ENCODE measurements at places on chromosomes 12 and 14.

DNA sequence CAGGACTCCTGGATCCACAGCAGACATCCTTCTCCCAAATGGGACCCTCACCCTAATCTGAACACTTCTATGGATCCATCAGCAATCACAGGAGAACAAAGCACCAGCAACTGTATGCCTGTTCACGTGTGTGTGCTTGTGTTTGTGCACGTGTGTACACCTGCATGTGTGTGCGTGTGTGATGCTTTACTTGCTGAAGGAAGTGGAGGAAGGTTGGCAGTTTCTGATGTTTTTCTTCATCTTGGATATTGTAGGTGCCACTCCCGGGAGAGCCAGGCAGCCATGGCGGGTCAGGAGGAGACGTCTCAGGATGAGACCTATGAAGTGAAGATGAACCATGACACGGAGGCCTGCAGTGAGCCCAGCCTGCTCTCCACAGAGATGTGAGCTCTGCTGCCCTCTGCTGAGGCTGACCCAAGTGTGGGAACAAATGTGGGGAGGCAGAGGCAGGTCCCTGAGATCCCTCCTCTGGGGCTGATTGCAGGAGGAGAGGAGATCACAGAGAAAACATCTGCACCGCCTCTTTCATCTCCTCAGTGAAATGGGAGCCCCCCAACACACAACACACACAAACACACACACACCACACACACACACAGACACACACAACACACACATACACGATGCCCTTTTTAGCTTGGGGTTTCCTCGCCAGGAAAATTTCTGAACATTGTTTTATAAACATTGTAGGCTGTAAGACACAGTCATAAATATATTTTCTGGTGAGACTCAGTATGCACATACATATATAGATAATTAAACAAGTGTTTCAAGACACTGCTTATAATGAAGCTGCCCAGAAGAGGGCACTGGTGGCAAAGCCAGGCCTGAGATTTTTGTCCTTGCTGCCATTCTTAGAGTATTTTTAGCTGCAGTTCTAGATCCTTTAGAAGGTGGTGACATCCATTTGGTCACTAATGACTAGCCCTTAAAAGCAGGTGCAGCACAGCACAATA, 112.2 kb upstream of the FKBP4 start:
- no peak for DNase-seq

DNA sequence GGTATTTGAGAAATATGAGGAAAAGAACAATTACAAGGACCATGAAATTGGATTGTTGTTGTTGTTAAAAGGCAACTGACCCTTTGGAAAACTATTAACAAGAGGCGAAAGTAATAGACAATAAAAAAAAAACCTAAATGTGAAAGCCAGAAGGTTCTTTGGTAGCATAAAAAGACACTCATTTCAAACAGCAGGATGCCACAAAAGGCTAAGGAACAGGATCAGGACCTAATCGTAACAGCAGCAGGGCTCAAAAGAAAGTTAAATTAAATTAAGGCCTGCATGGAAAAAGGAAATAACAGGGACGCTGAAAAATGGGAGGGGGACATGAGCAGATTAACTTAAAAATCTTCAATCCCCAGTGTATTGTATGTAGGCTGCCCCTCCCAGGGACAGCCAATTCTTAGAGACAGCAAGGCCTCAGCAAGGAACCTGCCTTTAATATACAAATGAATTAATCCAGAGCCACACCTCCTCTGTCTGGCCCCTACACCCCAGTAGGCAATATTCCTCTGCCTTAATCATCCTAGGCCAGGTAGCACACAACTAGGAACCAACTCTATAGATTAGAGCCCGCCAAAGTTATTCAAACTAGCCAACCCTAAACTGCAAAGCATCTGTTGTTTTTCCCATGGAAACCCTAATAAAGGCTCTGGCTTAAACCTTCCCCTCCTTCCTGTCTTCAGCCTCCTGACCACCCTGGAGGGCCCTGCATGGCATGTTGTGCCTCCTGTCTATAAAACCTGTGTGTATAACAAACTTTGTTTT, 28.4 kb upstream of the AP4S1 start:
- DNase-seq, result no peak

- no peak for DNase-seq
Measured at GRCh38 chr12:106108185-106108835, 30.4 kb downstream of the NUAK1 start.

DNA sequence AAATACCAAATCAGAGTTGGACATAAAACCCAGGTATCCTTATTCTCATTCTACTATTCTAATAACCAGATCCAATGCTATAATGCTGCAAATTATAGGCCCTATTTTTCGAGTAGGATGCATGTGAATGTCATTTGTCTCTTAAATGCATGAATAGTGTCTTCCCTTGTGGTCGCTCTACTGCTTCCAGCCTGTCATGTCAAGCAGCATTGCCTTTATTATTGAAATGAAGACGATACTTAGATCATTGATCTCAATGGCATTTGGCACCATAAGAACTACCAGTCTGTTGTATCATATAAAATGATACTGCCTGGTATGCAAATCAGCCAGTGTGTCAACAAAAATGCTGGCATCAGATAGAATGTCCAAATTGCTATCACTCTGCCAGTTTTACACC, 649.1 kb downstream of the DIO2 start:
- no peak for DNase-seq

- DNase-seq, result no peak
Measured at GRCh38 chr14:66746316-66747006, 238.5 kb downstream of the GPHN start.

DNA sequence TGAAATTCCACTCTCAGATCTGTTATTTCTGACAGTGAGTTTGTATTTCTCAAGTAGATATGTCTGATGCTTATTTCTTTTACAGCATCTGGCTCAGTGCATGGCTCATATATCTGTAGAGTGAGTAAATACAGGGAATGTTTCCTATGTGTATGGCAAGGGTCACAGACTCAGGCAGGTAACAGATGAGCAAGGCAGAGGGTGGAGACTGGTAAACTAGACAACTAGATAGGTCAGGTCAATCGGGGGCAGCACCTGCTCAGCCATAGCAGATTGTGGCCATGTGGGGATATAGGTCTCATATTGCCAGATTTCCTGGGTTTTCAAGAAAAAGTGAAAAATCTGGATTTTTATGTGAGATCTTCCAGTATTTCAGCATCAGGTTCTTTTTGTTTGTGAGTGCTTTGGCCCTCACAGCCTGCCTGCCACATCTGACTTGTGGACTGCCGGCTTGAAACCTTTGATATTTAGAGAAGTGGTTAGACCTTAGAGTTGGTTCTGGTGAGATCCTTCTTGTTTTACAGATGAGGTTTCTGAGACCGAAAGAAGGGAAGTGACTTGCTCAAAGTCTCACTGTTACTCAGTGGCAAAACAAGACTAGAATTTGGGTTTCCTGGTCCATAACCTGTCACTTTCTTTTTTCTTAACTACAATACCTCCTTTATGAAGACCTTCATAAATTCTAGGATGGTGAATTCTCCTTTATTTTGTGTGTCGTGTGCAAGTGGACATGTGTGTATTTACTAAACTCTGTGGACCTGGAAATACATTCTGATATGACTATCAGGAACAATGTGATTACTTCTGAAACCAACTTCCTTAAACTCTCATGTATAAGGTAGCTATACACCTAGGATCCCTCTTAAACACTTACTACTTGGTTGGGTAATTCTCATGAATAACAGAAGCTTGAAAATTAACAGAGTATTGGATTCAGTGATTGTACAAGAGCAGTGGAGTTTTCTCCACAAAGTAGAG, 34.4 kb downstream of the PROX2 start:
- DNase-seq, result peak; percentile 83

DNA sequence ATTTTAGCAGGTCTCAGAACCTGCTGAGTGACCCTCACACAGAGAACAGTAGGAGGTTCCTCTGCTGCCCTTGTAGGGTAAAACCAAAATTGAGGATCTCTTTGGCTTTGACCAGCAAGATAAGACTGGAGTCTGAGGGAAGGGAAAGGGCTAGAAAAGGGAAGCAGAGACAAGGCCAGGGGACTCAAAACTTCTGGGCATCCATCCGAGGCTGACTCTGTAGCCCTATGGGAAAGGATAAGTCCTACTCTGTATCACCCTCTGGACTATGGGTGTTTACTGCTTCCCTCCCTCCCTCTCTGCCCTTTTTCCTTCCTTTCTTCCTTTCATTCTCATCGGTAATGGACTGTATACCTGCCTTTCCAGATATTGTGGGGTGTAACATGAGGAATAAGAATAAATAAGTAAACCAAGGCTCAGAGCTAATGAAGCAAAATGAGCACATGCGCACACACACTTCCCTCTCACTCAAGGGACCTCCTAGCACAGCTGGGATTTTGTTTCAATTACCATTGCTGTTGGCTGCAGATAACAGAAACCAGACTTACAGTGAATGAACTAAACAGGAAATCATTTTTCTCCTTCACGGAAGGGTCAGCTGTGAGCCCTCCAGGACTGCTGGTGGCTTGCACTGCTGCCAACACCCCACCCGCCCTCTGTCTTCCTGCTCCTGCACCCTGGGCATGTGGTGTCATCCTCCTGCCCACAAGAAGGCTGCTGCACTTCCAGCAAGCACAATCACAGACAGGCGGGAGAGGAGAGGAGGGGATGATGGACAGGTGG, 404.4 kb upstream of the CCDC196 start:
- DNase-seq, result no peak

- no peak for DNase-seq
Measured at GRCh38 chr12:67677166-67677565, 28.6 kb downstream of the DYRK2 start.

GRCh38 chr12:47648056-47648579, 57.7 kb downstream of the RPAP3 start:
- no peak for DNase-seq

- no peak for DNase-seq
Measured at GRCh38 chr14:67253076-67253635, 11.9 kb downstream of the PALS1 start.

GRCh38 chr12:113347-113746, 46.8 kb downstream of the IQSEC3 start:
- no peak for DNase-seq

- DNase-seq, result no peak
Measured at GRCh38 chr14:54447231-54447692, 6.1 kb upstream of the CNIH1 start.

- no peak for DNase-seq
Measured at GRCh38 chr14:40574780-40575179, 1031.9 kb upstream of the LRFN5 start.

- no peak for DNase-seq
Measured at GRCh38 chr12:121724925-121725324, 12.4 kb downstream of the TMEM120B start.

GRCh38 chr12:91944637-91945036, 201.0 kb downstream of the BTG1 start:
- no peak for DNase-seq

DNA sequence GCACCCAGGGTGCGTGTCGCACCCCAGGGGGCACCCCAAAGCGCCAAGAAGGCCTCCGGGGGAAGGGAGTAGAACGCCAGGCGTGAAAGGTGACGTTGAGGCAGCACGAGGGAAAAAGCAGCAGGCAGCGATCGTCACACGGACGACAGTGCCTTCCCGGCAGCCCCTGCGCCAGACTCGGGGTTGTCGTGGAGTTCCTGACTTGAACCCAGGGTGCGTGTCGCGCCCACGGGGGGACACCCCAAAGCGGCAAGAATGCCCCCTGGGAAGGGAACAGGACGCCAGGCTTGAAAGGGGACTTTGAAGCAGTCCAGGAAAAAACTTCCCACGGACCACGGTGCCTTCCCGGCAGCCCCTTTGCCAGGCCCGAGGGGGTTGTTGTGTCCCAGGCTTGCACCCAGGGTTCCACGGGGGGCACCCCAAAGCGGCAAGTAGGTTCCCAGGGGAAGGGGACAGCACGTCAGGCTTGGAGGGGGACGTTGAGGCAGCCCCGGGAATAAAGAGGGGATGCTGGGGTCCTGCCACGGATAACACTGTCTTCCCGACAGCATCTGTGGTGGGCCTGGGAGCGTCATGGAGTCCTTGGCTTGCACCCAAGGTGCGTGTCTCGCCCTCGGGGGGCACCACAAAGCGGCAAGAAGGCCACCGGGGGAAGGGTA, 159.2 kb upstream of the ALG10B start:
- no peak for DNase-seq

DNA sequence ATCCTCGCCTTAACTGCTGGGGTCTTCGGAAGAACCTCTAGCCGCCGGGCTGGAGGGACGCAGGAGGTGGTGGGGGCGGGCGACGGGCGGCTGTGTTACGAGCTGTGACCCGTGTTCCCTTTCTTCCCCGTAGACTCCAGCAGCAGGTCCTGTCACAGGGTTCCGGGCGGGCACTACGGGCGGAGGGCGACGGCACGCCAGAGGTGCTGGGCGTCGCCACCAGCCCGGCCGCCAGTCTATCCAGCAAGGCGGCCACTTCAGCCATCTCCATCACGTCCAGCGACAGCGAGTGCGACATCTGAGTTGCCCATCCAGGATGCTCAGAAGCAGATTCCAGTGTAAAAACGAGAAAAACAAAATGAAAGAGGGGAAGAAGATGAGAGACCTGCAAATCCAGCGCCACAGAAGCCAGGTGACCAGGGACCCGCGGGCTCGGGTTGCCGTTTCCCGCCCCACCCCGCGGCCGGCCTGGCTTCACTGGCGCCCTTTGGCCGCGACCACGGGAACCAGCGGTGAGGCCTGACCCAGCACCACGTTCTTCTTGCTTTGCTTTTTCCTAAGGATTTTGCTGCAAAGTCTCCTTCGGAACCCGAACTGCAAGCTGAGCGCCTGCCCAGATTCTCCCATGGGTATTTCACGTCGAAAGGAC, 2.1 kb downstream of the SIX6 start:
- DNase-seq, result no peak

DNA sequence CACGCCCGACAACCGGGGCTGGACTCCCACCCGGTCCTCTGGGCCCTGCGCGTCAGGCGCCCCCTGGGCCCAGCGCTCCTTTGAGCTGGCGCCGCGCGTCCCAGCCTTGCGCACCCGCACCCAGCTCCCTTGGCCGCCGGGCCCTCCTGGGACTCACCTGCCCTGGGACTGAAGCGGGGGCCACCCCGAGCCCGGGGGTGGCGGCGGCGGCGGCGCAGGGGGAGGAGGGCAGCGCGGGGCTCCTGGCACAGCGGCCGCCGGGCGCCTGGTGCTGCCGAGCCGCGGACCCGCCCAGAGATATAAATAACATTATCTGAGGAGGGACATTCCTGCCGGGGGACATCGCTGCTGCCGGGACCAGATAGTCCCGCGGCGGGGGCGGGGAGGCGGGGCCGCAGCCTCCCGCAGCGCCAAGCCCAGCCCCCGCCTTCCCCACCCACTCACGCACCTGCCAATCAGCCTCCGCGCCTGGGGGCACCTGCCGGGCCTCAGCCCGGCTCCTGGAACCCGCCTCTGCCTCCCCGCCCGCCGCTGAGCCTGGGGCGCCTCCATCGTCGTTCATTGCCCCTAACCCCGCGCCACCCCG, at the start of gene SPTB:
Gene SPTB, minus strand, starts transcription at position 273 of the 586 bp plus-strand sequence. CDS start 56,813 bp downstream, outside the sequence.
- no peak for DNase-seq

GRCh38 chr14:54788701-54789100, 113.9 kb downstream of the GCH1 start:
- DNase-seq, result no peak

GRCh38 chr12:107126796-107127481, 33.6 kb upstream of the CRY1 start:
- no peak for DNase-seq

- no peak for DNase-seq
Measured at GRCh38 chr14:65476273-65476941, 63.9 kb downstream of the FUT8 start.

All from GM12864 (cell line).